ENCODE measurements at places on chromosomes 11 and 22.

- no peak for DNase-seq
Observed at GRCh38 chr11:67494371-67495233, 10.6 kb downstream of the PITPNM1 start.

GRCh38 chr22:30803679-30804078 is 109.0 kb downstream of the OSBP2 start:
- DNase-seq = no peak

DNA sequence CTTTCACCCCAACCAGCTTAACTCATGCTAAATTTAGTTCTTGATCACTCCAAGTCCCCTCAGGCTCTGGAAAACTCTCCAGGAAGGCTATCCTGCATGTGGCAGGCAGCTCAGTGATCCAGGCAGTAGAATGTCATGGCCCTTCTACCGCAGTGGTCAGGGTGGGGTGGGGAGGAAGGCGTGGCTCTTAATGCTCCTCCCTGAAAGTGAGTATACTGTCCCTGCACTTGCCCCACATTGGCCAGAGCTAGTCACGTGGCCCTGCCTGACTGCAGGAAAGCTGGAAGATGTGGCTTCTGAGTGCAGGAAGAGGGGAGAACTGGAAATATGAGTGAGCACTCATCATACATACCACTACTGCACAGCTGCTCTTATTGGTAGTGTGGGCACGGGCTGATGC is 102.1 kb downstream of the GRAMD1B start:
- DNase-seq = no peak

- DNase-seq = no peak
Observed at GRCh38 chr11:6345366-6345765, 25.1 kb upstream of the CAVIN3 start.

DNA sequence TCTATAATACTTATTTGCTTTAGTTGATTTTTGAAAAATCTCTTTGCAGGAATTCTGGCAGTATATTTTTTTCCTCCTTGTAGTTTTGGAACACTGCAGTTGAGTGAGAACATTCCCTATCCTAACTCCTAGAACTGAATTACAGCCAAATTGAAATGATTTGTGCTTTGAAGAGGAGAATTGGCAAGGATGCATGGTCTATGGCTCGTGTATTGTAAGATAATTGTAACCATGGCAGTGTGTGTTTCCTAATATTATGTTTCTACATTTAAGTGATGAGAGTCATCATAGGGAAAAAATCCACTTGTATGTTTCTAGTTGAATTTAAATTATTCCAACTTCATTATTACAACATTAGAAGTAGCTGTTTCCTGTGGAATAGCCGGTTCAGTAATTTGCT is 80.9 kb upstream of the MYO18B start:
- no peak for DNase-seq

DNA sequence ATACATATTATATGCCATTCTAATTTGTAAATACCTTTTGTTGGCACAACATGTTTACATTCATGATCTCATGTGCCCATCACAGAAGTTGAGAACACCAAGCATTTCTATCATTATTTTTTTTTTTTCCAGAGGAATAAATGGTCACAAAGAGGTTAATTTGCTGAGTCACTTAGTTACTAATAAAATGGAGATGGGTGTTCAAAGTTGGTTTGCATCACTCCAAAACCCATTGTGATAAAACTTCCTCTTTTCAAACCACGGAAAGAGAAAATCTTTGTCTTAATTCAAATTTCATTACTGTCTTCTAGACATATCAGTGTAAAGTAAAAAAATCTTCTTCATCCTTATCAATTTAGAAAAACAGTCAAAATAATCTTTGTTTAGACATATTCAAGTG is 636.8 kb upstream of the CCDC179 start:
- no peak for DNase-seq

- no peak for DNase-seq
Observed at GRCh38 chr11:20050551-20051333, 109.5 kb downstream of the DBX1 start.

DNA sequence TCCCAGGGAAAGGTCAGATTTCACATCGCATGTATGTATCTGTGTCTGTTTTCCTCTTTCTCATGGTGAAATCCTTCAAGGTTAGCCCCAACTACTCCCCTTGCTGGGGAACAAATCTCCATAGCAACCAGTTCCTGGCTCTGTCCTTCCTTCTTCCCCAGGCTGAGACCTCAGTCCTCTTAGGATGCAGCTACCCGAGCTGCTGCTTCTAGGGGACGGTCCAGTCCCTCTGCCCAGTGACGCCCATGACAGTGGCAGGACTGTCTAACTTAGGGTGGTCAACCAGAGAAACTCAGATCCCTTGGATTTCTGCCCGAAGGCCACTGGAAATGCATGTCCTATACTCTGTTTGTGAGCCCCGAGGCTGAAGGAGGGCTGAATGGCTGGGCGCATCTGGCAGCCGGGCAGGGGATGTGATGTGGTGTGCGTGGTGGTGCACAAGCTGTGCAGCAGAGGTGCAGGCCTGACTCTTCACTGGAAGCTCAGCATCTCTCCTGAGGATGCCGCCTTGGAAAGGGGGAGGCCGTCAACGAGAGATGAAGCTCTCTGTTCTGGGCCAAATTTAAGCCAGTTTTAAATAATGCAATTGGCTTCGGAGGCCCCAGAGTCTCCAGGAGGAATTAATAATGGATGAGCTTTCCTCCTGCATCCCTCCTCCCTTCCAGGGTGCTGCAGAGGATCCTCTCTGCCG is 118.7 kb upstream of the B3GAT1 start:
- DNase-seq = no peak
